Fibroblast of villous mesenchyme (primary cell): ENCODE measurements at places on chromosomes 3 and 15. TPM values are rescaled to one million over a fixed set of nuclear protein-coding genes. Genes with fewer than 3 reads are reported as not detected.

LRRC15 gene
- total RNA-seq = 0.43 and 3.9 TPM in 2 replicates

IL17RB gene
- 0.32 and 0.43 TPM in 2 replicates for total RNA-seq

UACA gene
- 160 TPM in 2 replicates for total RNA-seq

C3orf70 gene
- 2.2 and 4.2 TPM in 2 replicates for total RNA-seq

TRH gene
- not detected in 2 replicates for total RNA-seq

OIP5 gene
- total RNA-seq = 2.6 and 8.6 TPM in 2 replicates

REC114 gene
- not detected in 2 replicates for total RNA-seq

USP8 gene
- total RNA-seq = 47.0 and 54.0 TPM in 2 replicates

STARD9 gene
- 9.1 and 11.0 TPM in 2 replicates for total RNA-seq

SERPINI2 gene
- total RNA-seq = not detected in 2 replicates

GLDN gene
- total RNA-seq = 0.32 and 0.43 TPM in 2 replicates

PPP2R3A gene
- 23.2 and 25.9 TPM in 2 replicates for total RNA-seq

STRIT1 gene
- total RNA-seq = not detected in 2 replicates

AADACL2 gene
- not detected in 2 replicates for total RNA-seq

NEK10 gene
- total RNA-seq = 1.9 and 6.9 TPM in 2 replicates

PFKFB4 gene
- 18.1 and 22.5 TPM in 2 replicates for total RNA-seq

CLDN16 gene
- total RNA-seq = under 0.01 and 0.43 TPM in 2 replicates

NT5DC2 gene
- 45.8 and 85.0 TPM in 2 replicates for total RNA-seq

SIN3A gene
- total RNA-seq = 29.0 and 35.0 TPM in 2 replicates

CACNA2D3 gene
- total RNA-seq = 3.2 and 4.3 TPM in 2 replicates

SSUH2 gene
- total RNA-seq = 0.32 TPM in 1 of 2 replicates, not detected in the other

EOMES gene
- not detected in 2 replicates for total RNA-seq

NKTR gene
- 69.6 and 82.9 TPM in 2 replicates for total RNA-seq

ALDH1L1 gene
- 0.32 and 3.9 TPM in 2 replicates for total RNA-seq

CNTN4 gene
- total RNA-seq = 6.9 and 9.0 TPM in 2 replicates

C3orf49 gene
- total RNA-seq = not detected in 2 replicates

GOLGA8G gene
- not detected in 2 replicates for total RNA-seq

CIDEC gene
- total RNA-seq = not detected in 2 replicates

AMOTL2 gene
- 129 and 236 TPM in 2 replicates for total RNA-seq

SLC2A2 gene
- under 0.01 TPM in 1 of 2 replicates, not detected in the other for total RNA-seq

KLHL6 gene
- total RNA-seq = not detected in 2 replicates

PKM gene
- 1,898 and 2,239 TPM in 2 replicates for total RNA-seq

ECE2 gene
- not detected in 2 replicates for total RNA-seq

TUSC7 gene
- total RNA-seq = not detected in 2 replicates

HPS3 gene
- 30.7 and 31.9 TPM in 2 replicates for total RNA-seq

ALDH1A2 gene
- 2.9 and 8.2 TPM in 2 replicates for total RNA-seq

SMC4 gene
- total RNA-seq = 63.5 and 88.5 TPM in 2 replicates

GPR176 gene
- total RNA-seq = 111 and 120 TPM in 2 replicates

IGF1R gene
- 19.4 and 42.2 TPM in 2 replicates for total RNA-seq

MFAP1 gene
- 15.8 and 23.7 TPM in 2 replicates for total RNA-seq

RPN1 gene
- total RNA-seq = 491 and 661 TPM in 2 replicates

CHL1 gene
- not detected in 2 replicates for total RNA-seq

ITIH3 gene
- 1.6 and 8.2 TPM in 2 replicates for total RNA-seq

GPR87 gene
- 0.43 TPM in 1 of 2 replicates, not detected in the other for total RNA-seq

FBN1 gene
- total RNA-seq = 333 and 621 TPM in 2 replicates

RLBP1 gene
- not detected in 2 replicates for total RNA-seq

SI gene
- total RNA-seq = not detected in 2 replicates

CHST2 gene
- 22.5 and 40.2 TPM in 2 replicates for total RNA-seq

GOLGA6D gene
- not detected in 2 replicates for total RNA-seq

CHRNA5 gene
- total RNA-seq = 0.64 and 2.2 TPM in 2 replicates

NRG4 gene
- under 0.01 TPM in 2 replicates for total RNA-seq

UROC1 gene
- under 0.01 TPM in 1 of 2 replicates, not detected in the other for total RNA-seq

IDH3A gene
- 25.4 and 43.6 TPM in 2 replicates for total RNA-seq

TEX55 gene
- total RNA-seq = not detected in 2 replicates

ANKUB1 gene
- not detected in 2 replicates for total RNA-seq

WDR72 gene
- total RNA-seq = not detected in 2 replicates

SLC22A13 gene
- total RNA-seq = 0.32 and 0.43 TPM in 2 replicates
